Thoracic aorta (tissue), 2 donors: ENCODE measurements at places on chromosomes 7 and 10.

DNA sequence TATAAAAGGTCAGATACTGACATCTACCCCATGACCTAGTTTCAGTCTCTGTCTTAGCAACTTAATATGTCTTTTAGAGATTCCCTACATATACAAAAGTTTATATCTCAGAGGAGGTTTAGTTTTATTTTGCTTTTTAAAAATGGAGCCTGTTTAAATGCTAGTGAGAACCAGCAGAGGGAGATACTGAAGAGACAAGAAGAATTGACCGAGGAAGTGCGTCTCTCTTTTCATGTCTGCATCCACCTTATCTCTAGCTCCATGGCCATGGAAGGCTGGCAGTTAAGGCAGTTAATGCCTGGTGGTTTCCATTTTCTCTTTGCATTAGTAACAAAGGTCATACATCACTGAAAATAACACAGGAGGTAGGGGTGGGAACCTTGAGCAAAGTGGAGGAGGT, 10.7 kb downstream of the SUV39H2 start:
- DNase-seq, result no peak

DNA sequence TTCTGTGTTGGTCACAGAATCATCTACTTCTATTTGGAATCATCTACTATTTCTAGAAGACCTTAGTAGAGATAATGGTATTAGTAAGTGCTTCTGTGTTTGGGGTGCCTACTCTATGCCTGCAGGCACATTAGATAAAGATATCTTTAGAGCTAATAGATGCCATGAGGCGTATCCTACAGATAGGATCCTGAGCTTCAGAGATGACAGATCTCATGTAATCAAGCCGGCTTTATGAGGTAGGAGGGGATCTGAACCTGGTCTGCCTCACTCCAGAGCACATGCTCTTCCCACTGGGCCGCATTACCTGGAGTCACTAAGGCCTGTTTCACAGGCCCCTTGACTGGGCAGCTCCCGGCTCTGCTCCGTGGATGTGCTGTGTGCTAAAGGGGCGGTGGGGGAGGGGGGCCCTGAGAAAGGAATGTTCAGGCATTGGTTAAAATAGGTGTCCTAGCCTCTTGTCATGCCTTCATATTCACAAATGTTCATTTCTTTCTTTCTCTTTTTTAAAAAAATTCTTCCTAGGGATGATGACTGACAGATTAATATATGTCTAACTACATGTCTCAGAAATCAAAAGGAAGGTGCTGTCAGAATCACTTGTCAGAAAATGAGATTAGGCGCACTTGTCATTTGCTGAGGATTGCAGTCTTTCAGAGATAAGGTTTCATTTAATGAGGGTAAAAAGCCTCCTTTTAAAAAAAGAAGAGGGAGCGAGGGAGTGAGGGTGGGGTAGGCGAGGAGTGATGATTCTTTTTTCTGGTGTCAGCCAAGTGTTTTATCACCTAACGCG, 458.0 kb upstream of the GALNT17 start:
- DNase-seq, result no peak

GRCh38 chr7:100655908-100656674, at the start of gene ACTL6B:
Gene ACTL6B (minus strand): TSS chr7:100656448. CDS start chr7:100656354, 94 bp downstream.
- no peak for DNase-seq

DNA sequence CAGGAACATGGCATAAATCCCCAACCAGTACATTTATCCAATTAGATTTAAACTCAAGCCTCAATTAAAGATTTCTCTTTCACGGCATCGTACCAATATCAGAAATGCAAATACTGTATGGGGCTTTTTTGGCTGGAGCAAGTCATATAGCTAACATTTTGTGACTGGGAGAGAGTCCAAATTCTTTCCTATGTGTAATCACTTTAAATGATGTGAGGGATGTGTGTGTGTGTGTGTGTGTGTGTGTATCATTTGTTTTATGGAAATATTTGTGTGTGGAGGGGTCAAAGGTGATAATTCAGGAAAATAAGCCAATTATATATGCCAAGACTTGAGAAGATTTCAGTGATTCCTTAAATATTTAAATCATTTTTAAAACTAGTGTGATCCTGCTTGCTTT, 196.6 kb downstream of the TRIL start:
- DNase-seq, result no peak

GRCh38 chr10:81969136-81969535, 94.1 kb downstream of the NRG3 start:
- DNase-seq, result no peak

GRCh38 chr10:23439961-23440889, 1.4 kb downstream of the OTUD1 start:
- peak; percentile 2 for DNase-seq

- DNase-seq, result no peak
These were observed 45.0 kb downstream of the MRC1 start for GRCh38 chr10:17854044-17854652.

DNA sequence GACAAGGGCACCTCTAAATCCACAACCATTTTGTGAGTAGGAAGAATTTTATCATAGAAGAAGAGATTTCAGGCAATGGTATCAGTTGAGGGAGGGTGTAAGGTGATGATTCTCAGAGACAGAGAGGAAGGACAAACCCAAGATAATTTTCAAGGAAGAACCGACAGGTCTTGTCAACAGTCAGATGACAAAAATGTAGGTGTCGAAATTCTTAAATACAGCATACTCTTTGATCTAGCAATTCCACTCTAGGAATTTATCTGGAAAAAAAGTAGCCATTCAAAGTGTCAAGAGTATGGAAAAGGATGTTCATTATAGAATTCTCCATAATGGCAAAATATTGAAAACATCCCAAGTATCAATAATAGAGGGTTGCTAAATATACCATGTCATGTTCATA, 14.2 kb upstream of the PDLIM1 start:
- no peak for DNase-seq

- DNase-seq, result no peak
These were observed 38.9 kb downstream of the BMPR1A start for GRCh38 chr10:86795353-86795752.
